HT-29 (cell line): ENCODE measurements at places on chromosomes 6 and 20. TPM values are rescaled to one million over a fixed set of nuclear protein-coding genes. Genes with fewer than 3 reads are reported as not detected.

GRCh38 chr20:50744143-50744792 is 12.9 kb downstream of the PARD6B start:
- DNase-seq, result peak; percentile 94

The LRRN4 gene
- 1.3 and 1.7 TPM in 2 replicates for total RNA-seq

The HEY2 gene
- total RNA-seq, result 0.08 TPM in 1 of 2 replicates, not detected in the other

DNA sequence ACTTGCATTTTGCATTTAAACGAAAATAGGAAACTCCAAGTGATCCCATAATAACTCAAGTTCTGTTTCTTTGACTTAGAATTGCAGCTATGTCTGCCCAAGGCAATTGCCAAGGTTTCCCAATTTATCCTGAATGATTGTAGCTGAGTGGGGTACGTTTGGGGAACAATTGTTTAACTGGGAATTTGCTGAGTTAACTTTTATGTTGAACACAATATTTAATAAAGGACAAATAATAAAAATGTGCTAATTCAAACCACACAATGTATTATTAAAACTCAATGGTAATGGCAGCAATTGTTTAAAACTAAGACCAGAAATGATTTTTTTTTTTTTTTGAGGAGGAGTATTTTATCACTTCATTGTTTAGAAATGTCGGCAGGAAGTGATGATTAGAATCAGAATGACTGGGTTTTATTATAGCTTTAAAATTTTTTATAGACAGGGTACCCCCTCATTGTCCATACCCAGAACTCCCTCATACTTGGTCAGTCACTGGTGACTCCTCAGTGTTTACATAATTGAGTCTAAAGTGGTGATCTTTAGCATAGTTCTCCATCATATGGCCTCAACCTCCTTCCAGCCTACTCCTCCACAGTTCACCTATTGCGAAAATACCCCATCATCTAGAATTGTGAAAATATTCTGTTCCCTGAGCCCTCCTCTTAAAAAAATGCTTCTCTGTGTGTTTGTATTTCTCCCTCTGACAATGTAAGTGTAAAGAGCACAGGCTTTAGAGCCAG is 389.2 kb upstream of the CITED2 start:
- DNase-seq, result peak; percentile 17

The RNF144B gene
- total RNA-seq, result 3.9 and 4.5 TPM in 2 replicates

The GDAP1L1 gene
- total RNA-seq, result not detected in 2 replicates

The MYB gene
- total RNA-seq, result 14.5 and 14.7 TPM in 2 replicates

GRCh38 chr6:37595859-37596258 is 96.2 kb upstream of the CCDC167 start:
- DNase-seq, result no peak

The OOEP gene
- not detected in 2 replicates for total RNA-seq

GRCh38 chr6:107656883-107657282 is 167.0 kb downstream of the SOBP start:
- DNase-seq, result no peak

GRCh38 chr20:55685841-55686240 is 319.5 kb downstream of the CBLN4 start:
- DNase-seq, result no peak

- no peak for DNase-seq
Measured at GRCh38 chr6:122365775-122366403, 33.6 kb upstream of the HSF2 start.

GRCh38 chr20:58891718-58892140 is 39.2 kb downstream of the GNAS start:
- no peak for DNase-seq

DNA sequence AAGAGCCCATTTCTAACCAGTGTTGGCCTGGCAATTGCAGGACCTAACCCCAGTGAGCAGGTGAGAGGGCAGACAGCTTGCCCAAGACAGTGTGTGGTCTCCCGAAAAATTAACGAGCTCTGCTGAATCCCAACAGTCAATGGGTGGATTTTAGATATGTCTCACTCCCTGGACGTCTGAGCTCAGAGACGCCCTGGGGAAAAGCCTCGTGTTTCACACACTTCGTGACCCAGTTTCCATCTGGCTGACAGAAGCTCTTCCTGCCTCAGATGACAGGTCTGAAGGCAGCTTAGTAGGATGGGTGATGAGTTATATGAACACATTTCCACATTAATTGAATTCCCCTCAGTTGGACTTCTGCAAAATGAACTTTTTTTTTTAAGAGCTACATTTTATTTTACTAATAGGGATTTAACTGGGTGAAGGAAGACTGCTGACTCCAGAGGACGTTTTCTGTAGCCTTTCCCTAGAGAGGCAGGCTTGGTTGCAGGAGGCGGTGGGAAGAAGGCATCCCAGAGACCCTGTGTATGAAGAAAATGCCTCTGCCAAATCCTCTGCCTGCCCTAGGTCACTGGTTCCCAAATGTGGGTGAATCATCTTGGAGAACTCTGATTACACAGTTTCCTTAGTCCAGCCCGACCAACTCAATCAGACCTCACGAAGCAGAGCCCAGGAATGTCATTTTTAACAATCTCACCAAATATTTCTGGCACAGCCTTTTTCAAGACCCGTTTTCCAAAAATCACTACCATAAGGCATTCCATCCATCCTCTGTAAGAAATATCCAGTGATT is 71.7 kb upstream of the LY86 start:
- no peak for DNase-seq

DNA sequence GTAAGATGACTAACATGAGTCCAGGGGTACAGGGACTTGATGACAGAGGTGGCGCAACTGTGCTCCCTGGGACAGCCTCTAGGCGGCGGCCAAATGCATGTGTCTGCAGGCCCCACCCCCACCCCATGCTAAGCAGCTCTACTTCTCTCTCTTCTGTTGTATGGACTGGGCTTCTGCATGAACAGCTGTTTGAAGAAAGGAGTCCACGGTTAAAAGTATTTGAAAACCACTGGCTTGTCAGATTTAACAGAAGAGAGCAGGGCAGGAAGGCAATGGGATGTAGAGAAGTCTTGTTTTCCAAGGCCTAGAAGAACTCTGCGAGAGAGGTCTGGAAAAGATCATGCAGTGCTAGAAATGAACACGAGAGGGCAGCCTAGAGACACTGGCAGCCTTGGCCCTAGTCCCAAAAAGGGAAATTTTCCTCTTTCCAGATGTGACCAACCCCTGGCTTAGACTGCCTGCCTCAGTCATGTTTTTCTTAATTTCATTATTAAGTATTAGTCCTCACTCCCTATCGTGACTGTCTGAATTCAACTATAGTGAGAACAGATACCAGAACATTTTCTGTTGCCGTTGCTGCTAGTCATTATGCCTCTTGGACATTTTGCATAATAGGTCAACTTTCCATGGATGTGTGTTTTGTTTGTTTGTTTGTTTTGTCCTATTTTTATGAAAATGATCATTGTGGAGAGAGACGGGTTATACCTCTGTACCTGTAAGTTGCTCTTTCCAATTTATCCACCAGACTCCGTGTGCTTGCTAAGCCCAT is 265.0 kb downstream of the ADGRG6 start:
- peak; percentile 87 for DNase-seq

GRCh38 chr20:51667002-51667408 is 101.2 kb downstream of the ATP9A start:
- DNase-seq, result peak; percentile 31

DNA sequence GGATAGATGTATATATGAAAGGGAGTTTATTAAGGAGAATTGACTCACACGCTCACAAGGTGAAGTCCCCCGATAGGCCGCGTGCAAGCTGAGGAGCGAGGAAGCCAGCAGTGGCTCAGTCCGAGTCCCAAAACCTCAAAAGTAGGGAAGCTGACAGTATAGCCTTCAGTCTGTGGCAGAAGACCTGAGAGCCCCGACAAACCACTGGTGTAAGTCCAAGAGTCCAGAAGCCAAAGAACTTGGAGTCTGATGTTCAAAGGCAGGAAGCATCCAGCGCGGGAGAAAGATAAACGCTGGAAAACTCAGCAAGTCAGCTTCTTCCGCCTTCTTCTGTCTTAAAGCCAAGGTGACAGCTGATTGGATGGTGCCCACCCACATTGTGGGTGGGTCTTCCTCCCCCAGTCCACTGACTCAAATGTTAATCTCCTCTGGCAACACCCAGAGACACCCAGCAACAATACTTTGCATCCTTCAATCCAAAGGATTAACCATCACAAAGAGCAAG is 102.6 kb upstream of the GJE1 start:
- no peak for DNase-seq

DNA sequence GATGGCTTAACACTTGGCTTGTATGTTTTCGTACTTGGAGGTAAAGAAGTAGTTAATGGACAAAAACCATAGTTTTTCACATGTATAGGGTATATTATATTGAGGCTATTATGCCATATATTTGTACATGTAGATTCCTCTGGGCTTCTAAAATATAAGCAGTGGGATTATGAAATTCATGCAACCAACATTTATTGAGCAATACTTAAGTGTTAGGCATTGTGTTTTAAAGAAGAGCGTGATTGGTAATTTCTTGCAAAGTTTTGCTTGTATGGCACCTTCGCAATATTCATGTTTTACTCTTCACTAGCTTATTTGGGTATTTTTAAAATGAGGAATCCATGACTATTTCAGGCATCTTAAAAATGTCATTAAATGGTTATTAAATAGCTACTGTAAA is 2.5 kb downstream of the TULP4 start:
- DNase-seq, result no peak

The ADAM33 gene
- not detected in 2 replicates for total RNA-seq

The FAM209B gene
- not detected in 2 replicates for total RNA-seq

DNA sequence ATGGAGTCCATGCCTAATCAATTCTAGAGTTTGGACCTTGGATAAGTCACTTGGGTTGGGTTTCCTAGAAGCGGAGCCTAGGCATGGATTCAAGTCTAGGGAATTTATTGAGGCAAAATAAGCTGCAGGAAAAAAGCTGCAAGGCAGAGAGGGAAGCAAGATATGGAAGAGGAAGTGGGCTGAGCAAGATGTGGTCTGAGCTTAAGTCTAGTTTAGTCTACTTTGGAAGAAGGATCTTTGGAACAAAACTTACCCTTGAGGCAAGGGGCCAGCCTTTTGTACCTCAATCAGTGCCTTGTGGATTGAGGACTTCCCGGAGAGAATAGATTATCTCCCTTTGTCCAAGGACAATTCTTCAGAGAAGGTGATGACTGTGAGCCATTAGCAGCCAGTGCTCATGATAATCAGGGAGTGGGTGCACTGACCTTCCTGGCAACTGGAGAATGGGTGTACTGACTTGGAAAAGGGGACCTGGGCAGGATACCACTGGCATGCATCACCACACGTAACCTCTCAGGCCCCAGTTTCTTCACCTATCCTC is 10.9 kb downstream of the ZSCAN9 start:
- DNase-seq, result no peak

DNA sequence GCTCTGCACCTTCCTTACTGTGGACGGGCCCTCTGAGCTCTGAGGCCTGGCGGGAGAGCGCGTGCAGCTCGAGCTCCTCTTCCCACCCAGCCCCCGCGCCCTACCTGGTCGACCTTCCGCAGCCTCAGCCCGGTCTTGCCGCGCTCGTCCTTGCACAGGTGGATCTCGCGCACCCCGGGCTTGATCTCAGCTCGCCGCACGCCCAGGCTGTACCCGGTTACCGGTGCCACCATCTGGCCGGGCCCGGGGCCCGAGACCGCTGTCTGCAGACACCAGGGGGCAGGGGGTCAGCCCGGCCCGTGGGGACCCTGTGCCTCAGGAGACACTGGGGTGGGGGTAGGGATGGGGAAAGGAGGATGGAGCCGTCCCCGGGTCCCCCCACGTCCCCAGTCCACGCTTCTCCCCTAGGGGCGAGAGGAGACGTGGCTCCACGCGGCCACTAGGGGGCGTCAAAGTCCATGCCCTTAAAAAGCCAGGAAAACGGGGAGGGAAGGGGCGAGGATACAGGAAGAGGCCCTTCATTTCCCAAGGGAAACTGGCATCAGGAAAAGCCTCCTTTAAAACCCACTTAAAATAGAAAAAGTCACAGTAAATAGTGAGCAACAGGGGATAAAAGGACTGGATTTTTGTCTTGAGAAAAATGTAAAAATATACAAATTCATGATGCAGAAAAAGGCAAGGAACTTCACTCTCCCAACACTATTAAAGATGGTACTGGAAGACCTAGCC is 15.5 kb downstream of the SDCBP2 start:
- DNase-seq, result peak; percentile 72

DNA sequence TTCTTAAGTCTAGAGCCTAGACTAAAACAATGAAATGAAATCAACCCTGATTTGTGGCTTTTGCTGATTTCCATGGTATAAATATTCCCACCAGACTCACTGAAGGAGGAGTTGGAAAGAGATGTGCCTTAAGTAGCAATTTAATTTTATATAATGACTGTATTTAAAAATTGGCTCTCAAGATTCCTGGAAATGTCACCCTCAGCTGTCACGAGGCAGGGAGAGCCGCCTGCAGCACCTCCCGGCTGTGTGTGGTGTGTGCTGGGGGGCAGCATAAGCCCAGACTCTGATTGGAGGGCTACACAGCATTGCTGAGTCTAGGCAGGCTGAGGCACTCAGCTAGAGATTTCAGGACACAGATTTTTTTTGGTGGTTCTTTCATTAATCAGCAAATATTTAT is 40.6 kb upstream of the TMEM181 start:
- no peak for DNase-seq

The GPLD1 gene
- 0.10 and 0.26 TPM in 2 replicates for total RNA-seq

- peak; percentile 73 for DNase-seq
Measured at GRCh38 chr6:89035252-89036101, 45.1 kb upstream of the PNRC1 start.

- no peak for DNase-seq
Measured at GRCh38 chr20:13259921-13260320, 38.8 kb downstream of the ISM1 start.

- DNase-seq, result no peak
Measured at GRCh38 chr20:51299413-51299812, 243.1 kb downstream of the NFATC2 start.

- DNase-seq, result peak; percentile 54
Measured at GRCh38 chr20:17822039-17822438, 122.3 kb downstream of the BANF2 start.

The RTEL1 gene
- 43.0 and 55.1 TPM in 2 replicates for total RNA-seq

DNA sequence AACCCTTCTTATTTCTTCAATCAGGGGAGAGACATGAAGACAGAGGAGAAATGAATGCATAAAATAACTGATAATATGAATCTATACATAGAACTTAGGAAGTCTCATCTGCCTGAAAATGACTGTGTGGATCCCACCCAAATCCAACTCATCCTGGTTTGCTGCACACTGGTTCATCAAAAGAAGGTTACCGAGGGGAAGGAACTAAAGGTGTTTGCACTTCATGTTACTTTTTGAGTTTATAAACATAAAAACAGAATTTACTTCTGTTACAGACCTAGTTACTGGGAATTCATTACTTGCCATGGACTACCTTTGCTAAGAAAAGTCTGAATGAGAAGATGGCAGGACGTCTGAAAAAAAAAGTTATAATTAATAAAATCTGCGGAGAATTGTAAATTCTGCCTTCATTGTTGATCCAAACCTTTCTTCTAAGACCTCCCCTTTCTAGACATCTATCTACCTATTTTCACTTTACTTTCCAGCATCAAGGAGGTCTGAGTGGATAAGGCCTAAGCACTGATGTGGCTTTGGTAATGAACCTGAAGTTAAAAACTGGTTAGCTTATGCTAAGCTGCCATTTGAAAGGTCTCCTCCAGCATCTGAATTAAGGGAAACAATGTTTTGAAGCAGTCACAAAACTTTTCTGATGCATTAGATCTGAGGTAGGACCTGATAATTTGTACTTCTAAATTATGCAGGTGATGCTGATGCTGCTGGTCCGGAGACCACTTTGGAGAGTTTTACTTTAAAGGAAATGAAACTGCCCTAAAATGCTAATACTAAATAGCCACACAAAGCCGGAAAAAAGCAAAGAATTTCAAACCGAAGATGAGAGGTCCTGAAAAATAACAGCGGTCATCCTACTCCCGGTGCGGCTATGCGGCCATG is 84.0 kb downstream of the HFE start:
- no peak for DNase-seq

The ANGPT4 gene
- total RNA-seq, result not detected in 2 replicates

The SSTR4 gene
- total RNA-seq, result not detected in 2 replicates

- no peak for DNase-seq
Measured at GRCh38 chr6:30441171-30441570, 48.1 kb upstream of the HLA-E start.

The ASCC3 gene
- 19.0 TPM in 2 replicates for total RNA-seq
